ENCODE measurements at places on chromosomes 11 and 22.

DNA sequence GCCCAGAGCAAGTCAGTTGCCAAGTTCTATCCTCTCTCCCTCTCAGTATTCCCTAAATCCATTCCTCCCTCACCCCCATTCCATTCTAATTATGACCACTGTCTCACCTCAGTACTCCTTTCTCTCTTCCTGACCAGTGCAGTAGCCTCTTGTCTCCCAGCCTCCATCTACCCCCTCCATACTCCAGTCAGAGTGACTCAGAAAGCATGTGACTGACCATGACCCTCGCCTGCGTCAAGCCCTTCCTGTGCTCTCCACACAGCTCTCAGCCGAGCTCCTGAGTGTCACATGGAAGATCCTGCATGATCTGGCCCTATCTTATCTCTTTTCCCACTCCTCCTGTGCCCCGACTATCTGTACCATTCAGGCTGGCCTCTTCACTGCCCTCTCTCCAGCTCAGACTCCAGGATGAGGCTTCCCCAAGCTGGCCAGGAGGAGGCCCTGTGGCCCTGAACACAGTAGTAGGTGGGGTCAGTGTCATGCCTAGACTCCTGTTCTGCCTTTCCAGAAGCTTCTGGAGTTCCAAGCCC is 42.6 kb downstream of the NEU3 start:
- no peak for DNase-seq

GRCh38 chr11:23236826-23237555 is 376.7 kb upstream of the CCDC179 start:
- no peak for DNase-seq

DNA sequence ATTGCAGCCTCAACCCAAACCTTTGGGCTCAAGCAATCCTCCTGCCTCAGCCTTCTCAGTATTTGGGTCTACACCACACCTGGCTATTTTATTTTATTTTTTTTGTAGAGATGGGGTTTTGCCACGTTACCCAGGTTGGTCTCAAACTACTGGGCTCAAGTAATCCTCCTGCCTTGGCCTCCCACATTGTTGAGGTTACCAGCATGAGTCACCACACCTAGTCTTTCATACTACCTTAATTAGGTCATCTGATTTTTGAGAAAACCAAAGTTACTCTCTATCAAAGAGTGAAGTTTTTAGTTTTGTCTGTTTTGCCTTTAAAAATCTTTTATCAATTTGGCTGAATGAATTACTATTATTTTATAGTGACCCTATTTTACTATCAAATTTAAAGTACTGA is 335.6 kb upstream of the LRRC4C start:
- no peak for DNase-seq

DNA sequence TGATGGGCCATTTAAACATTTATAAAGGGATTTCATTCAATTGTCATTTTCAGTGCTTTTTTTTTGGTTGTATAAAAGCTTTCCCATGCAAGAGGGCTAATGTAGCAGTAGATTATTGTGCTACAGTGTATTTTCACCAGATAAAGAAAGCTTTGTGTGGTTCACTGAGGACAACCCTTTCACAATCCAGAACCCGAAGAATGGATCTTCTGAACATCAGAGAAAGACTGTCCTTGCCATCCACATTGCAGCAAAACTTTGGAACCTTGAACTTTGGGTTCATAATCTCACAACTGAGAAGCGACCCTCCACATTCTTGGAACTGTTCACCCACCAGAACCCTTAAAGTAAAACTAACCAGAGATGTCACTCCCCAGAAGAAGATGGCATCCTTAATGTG is 9.3 kb downstream of the APOBEC3H start:
- no peak for DNase-seq

DNA sequence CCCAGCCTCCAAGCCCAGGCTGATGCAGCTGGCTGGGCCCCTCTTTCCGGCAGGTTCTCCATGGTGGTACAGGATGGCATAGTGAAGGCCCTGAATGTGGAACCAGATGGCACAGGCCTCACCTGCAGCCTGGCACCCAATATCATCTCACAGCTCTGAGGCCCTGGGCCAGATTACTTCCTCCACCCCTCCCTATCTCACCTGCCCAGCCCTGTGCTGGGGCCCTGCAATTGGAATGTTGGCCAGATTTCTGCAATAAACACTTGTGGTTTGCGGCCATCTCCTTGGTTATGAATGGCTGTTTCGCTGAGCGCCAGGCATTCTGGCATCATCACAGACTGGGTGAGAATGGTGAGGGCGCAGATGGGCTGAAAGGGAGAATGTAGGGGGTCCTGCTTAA is 3.6 kb downstream of the PRDX5 start:
- no peak for DNase-seq

GRCh38 chr22:44151676-44152075 is 29.0 kb upstream of the PARVG start:
- no peak for DNase-seq

- no peak for DNase-seq
Measured at GRCh38 chr11:69822676-69823494, 3.7 kb upstream of the FGF3 start.

GRCh38 chr11:114017723-114018122 is 41.8 kb upstream of the ZBTB16 start:
- no peak for DNase-seq

GRCh38 chr11:130737041-130737830 is 179.0 kb downstream of the SNX19 start:
- DNase-seq: no peak

DNA sequence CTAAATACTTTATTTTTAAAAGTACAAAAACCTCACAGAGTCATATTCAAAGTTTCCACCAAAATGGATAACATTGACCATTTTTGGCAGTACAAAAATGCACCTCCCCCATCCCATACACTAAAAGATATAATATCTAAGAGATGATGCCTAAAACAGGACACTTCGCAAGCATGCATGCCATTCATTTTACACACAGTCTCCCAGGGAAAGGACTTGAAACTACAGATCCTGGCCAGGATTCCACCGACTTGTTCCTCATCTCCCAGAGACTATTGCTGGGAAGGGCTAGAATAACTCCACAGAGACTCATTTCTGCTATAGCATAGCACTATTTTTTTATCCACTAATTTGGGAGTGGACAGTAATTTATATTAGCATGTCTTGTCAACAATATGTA is 81.7 kb downstream of the MTNR1B start:
- DNase-seq: no peak

GRCh38 chr11:66987158-66987620 is 12.1 kb downstream of the C11orf86 start:
- DNase-seq: no peak

GRCh38 chr11:64765851-64766665 is 6.3 kb upstream of the PYGM start:
- no peak for DNase-seq

DNA sequence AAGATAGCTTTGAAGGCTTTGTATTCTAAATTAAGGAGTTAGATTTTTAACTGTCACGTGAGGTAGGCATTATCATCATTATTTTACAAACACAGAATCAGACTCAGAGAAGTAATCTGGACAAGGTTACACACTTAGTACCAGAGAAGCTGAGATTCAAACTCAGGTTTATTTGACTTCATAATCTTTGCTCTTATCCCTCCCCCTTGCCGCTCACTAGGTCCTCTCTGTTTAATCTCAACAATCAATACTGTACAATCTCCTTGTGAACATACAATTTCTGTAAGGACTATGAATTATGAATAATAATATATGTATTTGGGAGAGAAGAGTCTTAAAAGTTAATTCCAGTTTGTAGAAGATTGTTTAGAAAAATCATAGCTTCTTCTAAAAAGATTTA is 5.2 kb upstream of the DNAJB7 start:
- DNase-seq: no peak

GRCh38 chr11:2816941-2817421 is 68.6 kb downstream of the CDKN1C start:
- DNase-seq: no peak

GRCh38 chr11:62627713-62628112 is 5.9 kb upstream of the B3GAT3 start:
- no peak for DNase-seq

- DNase-seq: no peak
Measured at GRCh38 chr11:133698654-133699053, 146.7 kb downstream of the SPATA19 start.

GRCh38 chr11:45544826-45545225 is 120.6 kb downstream of the CHST1 start:
- no peak for DNase-seq

GRCh38 chr22:19766511-19767426 is 6.2 kb downstream of the TBX1 start:
- no peak for DNase-seq

DNA sequence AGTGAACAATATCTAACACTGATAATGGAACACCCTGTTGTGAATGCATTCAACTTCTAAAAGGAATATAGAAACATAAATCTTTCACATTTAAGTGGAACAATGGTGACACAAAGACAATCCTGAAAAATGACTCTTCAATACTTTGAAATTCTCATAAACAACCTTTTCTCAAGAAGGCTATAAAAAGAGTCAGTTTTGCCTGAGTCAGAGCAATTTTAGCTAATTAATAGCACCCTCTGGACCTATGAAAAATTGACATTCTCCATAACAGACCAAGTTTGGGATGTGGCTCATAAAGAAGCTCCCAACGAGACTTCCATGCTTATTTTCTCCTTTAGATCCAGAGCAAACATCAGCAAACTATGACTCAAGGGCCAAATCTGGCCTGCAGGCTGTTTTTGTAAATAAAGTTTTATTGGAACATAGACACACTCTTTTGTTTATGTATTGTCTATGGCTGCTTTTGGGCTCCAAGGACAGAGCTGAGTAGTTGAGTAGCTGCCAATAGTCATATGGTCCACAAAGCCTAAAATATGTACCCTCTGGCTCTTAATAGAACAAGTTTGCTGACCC is 108.0 kb downstream of the MAML2 start:
- DNase-seq: no peak

- no peak for DNase-seq
Measured at GRCh38 chr11:45087086-45087899, 59.1 kb upstream of the PRDM11 start.

DNA sequence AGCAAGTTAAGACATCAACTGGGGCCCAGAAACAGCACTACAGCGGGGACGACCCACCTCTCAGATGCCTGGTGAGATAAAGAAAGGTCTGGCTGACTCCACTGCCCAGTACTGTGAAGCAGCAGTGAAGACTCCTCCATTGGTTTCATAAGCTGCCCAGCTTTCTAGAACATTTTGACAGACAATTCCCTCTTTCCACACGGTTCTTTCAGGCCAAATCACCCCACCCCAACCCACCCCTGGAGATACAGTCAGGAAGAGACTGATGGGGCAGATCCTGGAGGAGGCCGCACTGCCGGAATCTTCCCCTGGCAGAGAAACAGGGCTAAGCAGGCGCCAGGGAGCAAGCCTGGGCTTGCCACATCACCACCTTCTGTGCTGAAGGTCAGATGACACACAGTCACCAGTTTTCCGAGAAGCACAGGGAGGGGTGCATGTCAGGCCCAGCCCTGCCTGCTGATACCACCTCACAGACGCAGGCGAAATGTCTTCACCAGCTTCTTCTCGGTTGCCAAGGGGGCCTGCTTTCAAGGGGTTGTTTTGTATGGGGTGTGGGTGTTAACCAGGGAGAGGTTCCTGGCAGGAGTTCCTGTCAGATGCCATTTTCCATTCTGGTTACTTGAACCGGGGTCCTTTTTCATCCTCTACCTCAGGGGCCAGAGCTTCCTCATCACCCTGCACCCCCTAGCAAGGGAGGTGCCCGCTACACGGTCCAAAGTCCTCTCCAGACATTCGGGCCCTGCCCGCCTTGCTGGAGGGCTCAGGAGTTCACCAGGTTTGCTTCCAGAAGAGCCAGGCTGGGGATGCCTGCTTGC is 1.4 kb upstream of the NEAT1 start:
- DNase-seq: peak; percentile 71

- no peak for DNase-seq
Measured at GRCh38 chr11:67638535-67639437, 777 bp downstream of the TBX10 start.

GRCh38 chr11:7486781-7487140 is 1.5 kb downstream of the OLFML1 start:
- DNase-seq: no peak

GRCh38 chr11:79291948-79292347 is 148.9 kb downstream of the TENM4 start:
- DNase-seq: no peak

DNA sequence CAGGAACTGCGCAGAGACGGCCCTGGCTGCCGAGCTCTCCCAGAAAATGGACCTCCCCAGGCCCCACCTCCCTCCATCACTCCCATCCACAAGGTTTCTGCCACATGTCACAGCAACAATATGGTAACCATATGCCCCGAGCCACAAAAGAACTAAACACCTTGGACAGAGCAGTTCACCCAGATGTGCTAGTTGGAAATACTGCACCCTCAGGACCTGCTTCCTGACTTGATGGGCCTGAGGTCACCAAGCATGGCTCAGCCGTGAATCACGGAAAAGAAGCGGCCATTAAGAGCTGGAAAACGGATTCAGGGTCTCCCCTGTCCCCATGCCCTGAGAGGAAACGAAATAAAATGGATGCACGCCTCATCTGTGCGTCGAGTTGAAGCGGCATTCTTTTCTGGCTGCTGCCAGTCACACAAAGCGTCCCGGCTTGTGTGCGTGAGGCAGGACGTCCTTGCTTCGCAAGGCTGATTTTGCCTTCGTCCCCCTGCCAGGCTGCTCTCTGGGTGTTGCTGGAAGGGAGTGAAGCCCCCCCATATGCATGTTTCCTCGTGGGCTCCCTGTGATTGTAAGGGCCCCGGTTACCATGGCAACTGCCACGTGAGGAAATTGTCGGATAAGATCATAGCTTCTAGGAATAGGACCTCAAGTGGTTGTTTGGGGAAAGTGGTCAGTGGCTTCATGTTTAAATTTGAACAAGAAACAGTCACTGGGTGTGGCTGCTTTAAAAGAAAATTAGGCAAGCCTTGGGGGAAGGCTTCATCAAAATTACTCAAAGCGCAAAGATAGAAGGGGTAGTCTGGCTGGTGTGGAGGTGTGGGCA is 51.7 kb downstream of the FLI1 start:
- no peak for DNase-seq

DNA sequence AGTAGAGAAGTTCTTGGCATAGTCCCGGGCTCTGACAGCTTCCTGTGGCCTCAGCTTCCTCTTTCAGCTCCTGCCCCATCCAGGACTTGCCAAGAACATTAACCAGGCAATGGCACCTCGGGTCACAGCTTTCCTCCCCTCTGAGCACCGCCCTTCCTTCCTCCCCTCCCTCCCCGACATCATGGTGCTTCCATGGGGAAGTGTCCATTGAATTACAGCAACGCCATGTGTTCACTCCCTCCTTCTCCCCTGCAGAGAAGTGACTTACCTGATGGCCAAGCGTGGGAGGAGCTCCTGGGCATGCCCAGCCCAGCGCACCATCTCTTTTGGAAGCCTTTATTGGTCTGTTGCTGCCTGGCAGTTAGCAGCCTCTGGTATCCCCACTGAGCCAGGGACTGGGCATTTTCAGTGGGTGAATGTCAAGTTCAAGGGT is 25.8 kb upstream of the DAGLA start:
- DNase-seq: no peak

DNA sequence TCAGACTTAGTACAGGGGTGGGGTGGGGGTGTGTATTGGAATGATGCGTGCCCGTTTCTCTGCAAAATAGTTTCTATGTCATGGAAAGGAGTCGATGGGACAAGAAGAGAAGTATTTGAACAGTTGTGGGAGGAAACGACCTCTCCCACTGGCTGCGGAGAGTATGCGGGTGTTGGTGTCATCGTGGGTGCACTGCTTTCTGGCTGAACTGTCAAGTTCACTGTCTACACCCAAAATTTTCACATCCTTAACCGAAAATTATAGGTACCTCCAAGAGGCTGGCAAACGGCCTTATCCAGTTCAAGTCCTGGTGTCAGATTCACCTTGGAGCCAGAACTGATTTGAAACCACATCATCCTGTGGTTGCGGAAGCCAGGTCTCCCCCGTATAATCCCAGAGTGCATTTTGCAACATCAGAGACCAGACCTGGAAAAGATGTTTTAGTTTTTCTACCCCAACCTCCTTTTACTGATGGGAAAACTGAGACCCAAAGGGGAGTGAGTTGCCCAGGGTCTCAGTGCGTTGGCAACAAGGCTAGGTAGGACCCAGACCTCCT is 497 bp upstream of the SSRP1 start:
- DNase-seq: no peak

Data from activated naive CD8-positive, alpha-beta T cell treated with anti-CD3 and anti-CD28 coated beads, Interleukin-2, amount 50 U/mL, for 16 hours (primary cell).